ENCODE measurements at places on chromosomes 5 and 9.

DNA sequence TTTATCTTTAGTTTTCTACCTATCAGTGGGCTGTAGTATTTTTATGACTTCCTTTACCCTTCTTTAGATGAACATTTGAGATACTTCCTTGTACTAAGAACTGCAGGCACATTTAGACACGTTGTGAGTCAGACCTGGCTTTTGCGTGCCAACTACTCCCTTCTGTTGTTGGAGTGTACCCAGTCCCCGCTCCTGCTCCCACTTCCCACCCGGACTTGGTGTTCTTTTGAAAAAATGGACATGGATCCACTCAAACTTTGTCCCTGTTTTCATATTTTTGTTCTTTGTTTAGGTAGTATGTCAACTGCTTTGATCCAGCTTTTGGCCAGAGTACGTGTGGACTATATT is 60.7 kb downstream of the PARP8 start:
- H3K36me3 ChIP-seq: no peaks in the 10 kb centered on the region
- no peaks in the 10 kb centered on the region for H3K27me3 ChIP-seq
- H3K4me1 ChIP-seq: peaks cover 9% of the 10 kb centered on the region
- DNase-seq: no peak

- DNase-seq: no peak
- H3K4me1 ChIP-seq: no peaks in the 10 kb centered on the region
- H3K27ac ChIP-seq: no peak overlapping the region
- no peaks in the 10 kb centered on the region for H3K36me3 ChIP-seq
Observed at GRCh38 chr5:145768863-145769262, 66.3 kb downstream of the PRELID2 start.

- no peak overlapping the region for H3K27ac ChIP-seq
- no peak for DNase-seq
- H3K27me3 ChIP-seq: no peaks in the 10 kb centered on the region
Observed at GRCh38 chr5:130002183-130002582, 97.9 kb downstream of the CHSY3 start.

GRCh38 chr9:75941066-75941465 is 50.6 kb downstream of the PCSK5 start:
- no peak overlapping the region for H3K27ac ChIP-seq
- H3K4me1 ChIP-seq: no peaks in the 10 kb centered on the region
- no peak overlapping the region for H3K4me3 ChIP-seq
- no peak for DNase-seq

DNA sequence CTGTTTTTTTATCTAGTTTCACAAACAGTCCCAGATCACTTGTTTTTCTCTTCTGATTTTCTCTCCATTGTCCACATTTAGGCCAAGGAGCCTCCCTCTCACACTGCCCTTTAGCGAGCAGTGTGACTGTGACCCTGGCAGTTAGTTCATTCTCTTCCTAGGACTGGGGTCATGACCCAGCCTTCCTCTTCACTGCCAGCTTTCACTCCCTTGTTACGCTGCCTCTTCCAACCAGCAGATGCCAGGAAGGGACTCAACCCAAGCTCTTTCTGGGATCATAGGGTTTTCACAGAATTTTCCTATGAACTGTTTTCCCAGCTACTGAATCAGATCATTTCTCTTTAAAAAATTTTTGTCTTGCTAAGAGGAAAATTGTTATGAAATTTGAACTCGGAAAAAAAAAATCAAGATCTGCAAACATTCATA is 70.9 kb downstream of the LMNB1 start:
- H3K27me3 ChIP-seq: no peaks in the 10 kb centered on the region
- H3K36me3 ChIP-seq: no peaks in the 10 kb centered on the region
- no peak overlapping the region for H3K4me3 ChIP-seq
- no peak for DNase-seq
- no peak overlapping the region for H3K27ac ChIP-seq
- H3K4me1 ChIP-seq: peaks cover 36% of the 10 kb centered on the region

DNA sequence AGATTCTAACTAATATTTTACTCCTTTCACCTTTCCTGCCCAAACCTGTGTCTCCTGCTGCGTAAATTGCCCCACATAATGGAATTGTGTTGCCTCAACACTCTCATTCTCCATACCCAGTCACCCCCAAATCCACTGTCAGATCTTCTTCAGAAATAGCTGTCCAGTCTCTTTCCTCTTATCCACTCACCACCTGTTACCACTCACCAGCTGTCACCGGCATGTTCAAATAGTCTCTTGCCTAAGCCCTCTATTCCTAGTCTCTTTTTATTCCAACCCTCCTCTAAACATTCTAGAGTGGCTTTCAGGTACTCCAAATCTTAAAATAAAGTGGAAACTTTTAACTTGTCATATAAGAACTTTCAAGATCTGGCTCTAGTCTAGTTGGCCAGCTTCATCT is 262.0 kb upstream of the FBXL7 start:
- H3K27ac ChIP-seq: no peak overlapping the region
- no peaks in the 10 kb centered on the region for H3K4me1 ChIP-seq

DNA sequence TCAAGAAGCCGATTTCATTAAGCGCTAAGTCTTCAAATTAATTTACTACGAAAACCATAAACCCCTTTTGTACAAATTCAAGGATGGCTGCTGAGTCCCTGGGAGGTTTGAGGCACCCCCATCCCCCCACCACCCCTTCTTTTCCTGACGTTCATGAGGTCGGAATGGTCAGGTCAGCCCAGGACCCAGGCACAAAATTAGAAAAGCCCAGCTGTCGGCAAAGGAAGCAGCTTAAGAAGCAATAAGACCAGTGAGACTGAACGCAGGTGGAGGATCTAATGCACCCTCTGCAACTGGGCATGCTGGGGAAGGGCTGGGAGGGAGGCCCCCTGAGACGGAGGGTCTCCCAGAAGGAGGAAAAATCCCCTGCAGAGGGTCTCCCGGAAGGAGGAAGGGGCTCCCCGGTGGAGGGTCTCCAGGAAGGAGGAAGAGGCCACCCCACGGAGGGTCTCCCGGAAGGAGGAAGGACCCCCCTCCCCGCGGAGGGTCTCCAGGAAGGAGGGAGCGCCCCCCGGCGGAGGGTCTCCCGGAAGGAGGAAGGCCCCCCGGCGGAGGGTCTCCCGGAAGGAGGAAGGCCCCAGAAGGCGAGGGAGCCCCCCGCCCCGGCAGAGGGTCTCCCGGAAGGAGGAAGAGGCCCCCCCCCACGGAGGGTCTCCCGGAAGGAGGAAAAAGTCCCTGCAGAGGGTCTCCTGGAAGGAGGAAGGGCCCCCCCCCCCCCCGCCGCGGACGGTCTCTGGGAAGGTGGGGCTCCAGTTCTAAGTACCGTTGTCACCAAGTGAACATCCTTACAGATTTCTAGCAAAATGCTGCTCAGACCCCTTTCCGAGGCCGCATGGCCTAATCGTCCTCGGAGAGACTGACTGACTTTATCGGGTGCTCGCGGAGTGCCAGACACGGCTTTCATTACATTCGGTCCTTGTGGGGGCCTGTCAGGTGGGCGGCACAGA is 74.4 kb upstream of the FCN1 start:
- H3K27ac ChIP-seq: no peak overlapping the region
- no peak overlapping the region for H3K4me3 ChIP-seq
- no peak for DNase-seq
- no peaks in the 10 kb centered on the region for H3K4me1 ChIP-seq
- peaks cover 33% of the 10 kb centered on the region for H3K27me3 ChIP-seq
- H3K36me3 ChIP-seq: no peaks in the 10 kb centered on the region
